ENCODE measurements at places on chromosomes 7 and 10.

- DNase-seq: no peak
Observed at GRCh38 chr7:37245590-37245989, 203.1 kb downstream of the ELMO1 start.

- no peak for DNase-seq
Observed at GRCh38 chr7:4861227-4861626, 603 bp downstream of the PAPOLB start.

DNA sequence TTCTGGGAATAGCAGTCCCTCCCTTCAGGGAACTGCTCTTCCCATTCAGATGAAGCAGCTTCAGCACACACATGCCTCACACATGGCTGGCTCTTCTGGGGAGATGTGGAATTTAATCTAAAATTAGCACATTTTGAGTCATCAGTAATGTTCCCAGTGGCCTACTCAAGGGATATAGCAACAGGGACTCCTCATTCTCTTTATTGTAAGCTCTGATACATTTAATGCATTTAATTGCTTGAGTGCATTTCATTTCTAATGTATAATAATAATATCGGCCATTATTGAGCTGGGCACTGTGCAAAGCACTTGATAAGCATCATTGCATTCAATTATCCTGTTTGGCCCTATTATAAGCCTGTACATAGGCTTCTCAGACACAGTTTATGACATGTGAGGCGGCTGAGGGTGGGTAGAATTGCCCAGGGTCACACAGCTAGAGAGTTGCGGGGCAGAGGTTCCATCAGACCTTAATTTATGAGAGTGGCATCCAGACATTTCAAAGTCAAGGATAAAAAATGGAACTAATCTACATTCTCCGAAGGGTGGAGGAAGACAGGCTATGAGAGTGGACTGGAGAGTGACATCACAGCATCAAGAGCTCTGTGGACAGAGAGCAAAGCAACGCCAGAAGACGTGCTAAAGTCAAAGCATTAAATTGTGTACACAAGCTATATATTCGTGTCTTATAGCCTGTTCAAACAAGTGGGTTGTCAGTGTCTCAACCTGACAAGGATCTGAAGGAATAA, 76.8 kb downstream of the LANCL2 start:
- DNase-seq: no peak

GRCh38 chr10:131882590-131883451, 18.0 kb upstream of the PPP2R2D start:
- DNase-seq: no peak

- DNase-seq: no peak
Observed at GRCh38 chr7:99089914-99090629, 53.8 kb downstream of the SMURF1 start.

DNA sequence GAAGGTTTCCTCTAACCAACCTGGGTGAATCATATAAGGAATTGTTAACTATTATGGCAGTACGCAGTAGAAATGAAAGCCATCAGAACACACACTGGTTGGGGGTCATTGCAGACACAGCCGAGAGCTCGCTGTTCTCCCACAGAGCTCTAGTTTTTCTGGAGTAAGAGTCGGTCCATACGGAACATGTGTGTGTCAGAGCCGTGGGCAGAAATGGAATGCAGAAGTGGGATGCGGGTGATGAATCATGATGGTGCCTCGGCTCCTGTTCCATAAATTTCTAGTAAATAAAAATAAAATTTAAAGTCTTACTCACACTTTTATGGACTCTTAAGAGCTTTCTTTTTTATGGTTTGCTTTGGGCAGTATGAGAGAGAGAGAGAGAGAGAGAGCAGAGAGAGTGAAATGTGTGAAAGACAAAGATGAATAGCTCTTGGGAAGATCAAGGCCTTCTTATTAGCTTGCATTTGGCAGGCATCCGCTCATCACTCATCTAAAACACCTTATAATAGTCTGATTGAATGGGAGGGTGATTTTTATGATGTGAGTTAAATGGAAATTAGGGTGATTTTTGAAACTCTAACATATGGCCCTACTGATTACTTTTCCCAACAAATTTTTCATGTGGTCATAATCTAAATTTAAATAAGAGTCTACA, 98.8 kb upstream of the PFKP start:
- no peak for DNase-seq

DNA sequence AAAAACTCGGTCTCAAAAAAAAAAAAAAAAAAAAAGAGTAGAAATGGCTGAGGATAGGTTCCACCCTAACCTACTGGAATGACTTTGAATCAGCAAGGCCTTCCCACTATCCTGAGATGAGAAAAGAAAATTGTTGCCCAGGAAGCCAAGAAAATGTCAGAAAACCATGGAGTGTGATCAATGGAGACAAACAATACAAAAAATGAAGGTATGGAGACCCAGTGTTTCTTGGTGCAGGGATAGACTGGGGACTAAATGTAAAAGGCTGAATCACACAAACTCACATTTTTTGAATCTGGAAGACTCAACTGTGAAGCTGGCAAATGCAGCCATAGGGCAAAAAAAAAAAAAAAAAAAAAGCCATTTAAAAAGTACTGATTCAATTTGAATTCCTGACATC, 364.3 kb upstream of the ANKRD30A start:
- no peak for DNase-seq

GRCh38 chr7:128920913-128921582, 10.5 kb upstream of the KCP start:
- no peak for DNase-seq

- no peak for DNase-seq
Observed at GRCh38 chr10:107206833-107207232, 42.3 kb upstream of the SORCS1 start.

GRCh38 chr10:112720178-112720577, 229.9 kb upstream of the TCF7L2 start:
- DNase-seq: no peak

DNA sequence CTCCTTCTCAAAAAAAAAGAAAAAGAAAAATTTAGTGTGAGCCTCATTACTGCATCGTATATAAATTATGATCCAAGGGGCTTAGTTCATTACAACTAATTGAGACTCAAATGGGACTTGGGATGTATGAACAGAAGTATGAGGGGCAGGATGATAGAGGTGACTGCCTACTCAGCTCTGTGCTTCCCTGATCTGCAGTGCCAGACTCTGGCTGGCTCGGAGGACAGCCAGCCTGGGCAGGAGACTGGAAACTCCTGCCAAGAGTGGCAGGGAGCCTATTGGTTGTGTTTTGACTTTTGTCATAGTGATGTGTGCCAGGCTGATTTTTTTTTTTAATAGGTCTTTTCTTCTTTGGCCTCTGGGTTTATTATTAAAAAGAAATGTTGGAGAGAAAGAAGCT, 73.8 kb upstream of the GTF2IRD1 start:
- DNase-seq: no peak

DNA sequence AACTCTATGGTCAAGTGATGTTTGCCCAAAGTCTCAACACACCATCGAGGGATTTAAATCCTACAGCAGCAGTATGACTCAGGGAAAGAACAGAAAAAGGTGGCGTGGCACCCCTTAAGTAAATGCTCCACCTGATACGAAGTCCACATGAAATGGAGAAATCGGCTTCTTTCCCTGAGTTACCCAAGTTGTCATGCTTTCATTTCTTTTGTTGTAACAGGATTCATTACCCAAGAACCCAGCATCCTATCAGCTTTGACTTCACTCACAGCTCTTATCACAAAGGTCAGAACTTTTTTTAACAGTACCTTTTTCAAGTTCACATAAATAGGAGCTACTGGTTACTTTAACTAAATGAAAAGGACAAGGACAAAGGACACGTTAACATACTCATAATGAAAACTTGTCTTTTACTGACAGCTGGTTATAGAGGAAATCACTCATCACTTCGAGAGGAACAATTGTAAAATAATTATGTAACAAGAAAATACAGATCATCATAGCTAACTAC, 219.8 kb upstream of the FRMD4A start:
- no peak for DNase-seq

DNA sequence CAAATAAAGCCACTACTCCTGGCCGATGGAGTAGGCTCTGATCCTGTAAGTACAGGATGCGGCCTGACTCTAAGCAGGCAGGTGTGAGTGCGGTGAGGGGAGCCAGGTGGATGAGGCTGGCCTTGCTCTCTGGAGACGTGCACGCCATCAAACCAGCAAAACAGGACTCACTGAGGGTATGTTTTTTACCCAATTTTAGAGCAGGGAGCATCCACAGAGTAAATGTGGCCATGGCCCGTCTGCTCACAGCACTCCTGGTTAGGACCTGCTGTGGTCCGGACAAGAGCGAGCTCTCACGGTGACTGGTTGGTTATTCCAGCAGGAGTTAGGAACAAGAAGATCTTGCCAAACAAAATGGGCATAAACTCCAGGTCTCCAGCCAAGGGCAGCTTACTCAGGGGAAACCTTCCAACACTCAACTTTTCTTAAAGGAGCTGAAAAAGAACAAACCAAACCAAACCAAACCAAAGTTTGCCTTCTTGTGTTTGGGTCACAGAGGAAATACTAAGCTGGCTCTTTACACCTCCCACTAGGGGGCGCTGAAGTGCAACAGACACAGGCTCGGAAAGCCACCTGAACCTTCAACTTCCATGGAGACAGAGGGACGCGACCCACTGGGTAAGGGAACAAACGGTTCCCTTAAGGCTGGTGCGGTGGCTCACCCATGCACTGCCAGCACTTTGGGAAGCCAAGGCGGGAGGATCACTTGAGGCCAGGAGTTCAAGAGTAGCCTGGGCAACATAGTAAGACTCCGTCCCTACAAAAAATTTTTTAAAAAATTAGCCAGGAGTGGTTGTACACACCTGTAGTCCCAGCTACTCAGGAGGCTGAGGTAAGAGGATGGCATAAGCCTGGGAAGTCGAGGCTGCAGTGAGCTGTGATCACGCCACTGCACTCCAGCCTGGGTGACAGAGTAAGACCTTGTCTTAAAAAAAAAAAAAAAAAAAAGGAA, 122.4 kb downstream of the CLEC2L start:
- peak; percentile 82 for DNase-seq

DNA sequence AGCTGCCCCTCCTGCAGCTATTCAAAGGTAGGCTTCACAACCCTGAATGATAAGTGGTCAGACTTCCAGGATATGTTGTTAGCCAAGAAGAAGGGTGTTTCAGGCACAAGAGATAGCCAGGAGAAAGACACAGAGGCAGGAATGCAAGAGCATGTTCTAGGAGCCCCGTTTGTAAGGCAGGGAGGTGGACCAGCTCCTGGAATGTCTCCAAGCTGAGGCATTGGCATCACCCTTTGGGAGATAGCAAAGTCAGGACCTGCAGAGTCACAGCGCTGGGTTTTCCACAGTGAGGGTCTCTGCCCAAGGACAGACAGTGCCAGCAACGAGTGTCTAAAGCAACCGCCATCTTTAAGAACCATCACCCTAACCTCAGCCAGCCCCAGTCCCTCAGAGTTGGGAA, 484.5 kb upstream of the ZMIZ1 start:
- no peak for DNase-seq

- DNase-seq: no peak
Observed at GRCh38 chr10:129796710-129797420, 167.2 kb downstream of the EBF3 start.

DNA sequence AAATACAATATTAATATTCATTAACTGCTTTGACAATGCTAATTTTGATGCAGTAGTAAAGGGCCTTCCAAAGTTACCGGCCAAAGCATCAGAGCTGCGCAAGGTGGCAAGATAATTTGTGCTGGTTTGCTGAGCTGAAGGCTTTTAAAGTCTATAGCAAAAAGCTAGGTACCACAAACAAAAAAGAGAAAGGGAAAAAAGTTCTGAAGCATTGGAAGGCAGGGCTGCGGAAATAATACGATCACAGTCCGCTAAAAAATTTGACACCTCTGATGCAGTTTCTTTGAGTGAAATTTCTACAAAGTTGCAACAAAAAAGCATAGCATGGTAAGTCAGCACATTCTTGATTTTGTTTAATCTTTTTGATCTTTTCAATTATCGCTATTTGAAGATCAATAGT, 175.6 kb downstream of the TCF7L2 start:
- DNase-seq: no peak

GRCh38 chr10:55782181-55782580, 578.9 kb downstream of the ZWINT start:
- no peak for DNase-seq
